Nephron progenitor cell (in vitro differentiated cells): ENCODE measurements at places on chromosomes 7 and 10.
A peak's percentile ranks its signal among the peaks of the same experiment; 100 is the strongest.

DNA sequence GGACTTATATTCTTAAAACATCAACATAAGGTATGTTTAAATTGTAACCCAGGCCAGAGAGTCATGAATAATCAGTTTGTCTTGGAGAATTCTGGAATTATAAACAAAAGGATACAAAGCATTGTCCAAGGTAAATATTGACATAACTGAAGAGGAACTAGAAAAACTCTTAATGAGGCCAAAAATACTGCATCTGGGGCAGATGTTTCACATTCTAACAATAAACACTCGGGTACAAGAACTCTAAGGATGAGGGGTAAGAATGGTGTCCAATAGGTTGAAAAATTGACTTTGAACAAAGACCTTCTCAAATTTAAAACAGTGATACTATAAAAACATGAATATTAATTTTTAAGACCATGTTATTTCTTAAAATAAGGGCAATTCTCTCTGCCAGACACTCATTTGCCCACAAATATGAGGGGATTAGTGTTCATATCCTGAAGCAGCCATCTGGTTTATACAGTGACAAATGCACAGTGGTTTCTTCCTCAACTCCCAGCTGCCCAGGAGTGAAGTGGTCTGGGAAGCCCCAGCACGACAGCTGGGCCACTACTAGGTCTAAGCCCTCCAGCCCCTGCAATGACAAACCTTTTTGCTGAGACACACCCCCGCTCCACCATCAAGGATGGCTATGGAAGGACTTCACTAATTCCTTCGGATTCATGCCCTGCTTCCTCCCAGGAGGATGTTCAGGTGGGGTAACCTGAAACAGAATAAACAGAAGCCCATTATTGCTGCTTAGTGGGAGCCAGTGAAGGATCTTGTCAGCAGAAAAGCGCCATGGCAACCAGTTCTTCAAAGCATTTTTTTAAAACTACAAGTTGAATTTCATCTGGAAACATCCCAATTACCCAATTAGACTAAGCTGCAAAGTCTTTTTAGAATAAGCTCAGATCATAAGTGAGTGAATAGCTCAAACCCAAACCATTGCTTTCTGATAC lies 107.5 kb upstream of the ARID5B start:
- no peak for DNase-seq

DNA sequence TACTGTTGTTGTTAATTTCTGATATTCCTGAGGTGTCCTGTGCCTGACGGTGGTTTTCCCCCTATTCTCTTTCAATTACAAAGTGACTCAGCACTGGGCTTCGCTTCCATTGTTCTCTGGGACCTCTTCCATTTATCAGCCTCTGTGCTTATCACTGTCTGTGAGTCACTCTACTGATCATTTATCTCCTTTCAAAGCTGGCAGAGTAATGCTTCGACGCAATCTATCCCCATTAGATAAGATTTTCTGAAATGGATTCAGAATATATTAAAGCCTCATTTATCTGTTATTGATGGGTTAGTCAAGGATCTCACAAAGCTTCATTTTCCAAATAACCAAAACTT lies 679.2 kb downstream of the SDK1 start:
- DNase-seq = no peak

- DNase-seq = no peak
These were observed 18.3 kb downstream of the LIPM start for GRCh38 chr10:88820748-88821401.

DNA sequence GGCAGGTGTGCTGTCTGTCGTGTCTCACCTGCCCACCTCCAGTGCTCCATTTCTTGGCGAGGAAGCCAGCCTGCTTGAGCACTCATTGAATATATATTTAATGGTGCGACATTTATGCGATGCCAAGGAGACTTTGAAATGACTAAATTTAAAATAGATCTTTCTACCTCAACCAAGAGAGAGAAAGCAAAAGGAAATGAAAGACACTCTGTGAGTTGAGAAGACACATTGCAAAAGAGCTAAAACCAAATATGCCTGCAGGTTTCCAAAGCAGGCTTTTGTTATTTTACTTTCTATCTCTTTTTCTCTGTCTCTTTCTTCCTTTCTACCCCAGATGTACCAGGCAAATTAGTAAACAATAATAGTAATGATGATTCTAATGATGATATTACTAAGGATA lies 53.6 kb upstream of the AOAH start:
- DNase-seq = no peak

- no peak for DNase-seq
These were observed 496.7 kb downstream of the TYW1 start for GRCh38 chr7:67493366-67493765.

- DNase-seq = no peak
These were observed 81.5 kb upstream of the SYPL1 start for GRCh38 chr7:106193661-106194060.

- peak; percentile 56 for DNase-seq
These were observed 111.5 kb downstream of the LRMDA start for GRCh38 chr10:75542906-75543305.

- DNase-seq = no peak
These were observed 45.9 kb upstream of the ANTXRL start for GRCh38 chr10:46240684-46241565.

DNA sequence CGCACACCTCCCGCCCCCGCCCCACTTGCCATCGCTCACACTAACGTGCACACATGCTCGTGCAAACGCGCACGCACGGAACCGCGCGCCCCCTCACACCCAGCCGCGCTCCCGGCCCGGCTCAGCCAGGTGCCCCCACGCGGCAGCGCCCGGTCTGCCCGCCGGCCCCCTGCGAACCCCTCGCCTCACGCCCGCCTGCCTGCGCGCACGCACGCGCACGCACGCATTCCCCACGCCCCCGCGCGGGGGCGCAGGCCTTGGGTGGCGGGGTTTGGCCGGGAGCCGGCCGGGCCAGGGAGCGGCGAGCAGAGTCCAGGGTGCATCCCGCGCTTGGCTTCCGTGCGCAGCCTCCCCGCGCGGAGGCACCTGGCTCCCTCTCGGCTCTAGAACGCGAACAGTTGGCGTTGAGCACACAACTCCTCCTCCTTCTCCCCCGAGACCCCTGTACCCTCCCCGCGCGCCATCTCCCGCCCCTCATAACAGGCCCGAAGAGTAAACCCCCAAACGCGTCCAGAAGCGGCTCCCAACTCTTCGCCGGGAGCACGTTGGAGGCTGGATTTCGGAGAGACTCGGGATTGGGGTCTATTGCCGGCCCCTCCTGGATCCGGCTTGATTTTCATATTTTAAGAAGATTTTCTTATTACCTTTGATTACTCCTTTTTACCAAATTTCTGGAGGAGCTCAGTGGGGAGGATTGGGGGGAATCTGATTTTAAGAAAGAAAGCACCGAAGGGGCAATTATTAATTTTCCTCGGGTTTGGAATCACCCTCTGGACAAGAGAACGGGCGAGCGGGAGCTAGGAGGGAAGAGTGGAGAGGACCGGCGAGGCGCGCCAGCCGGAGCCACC lies 527 bp upstream of the SORCS3 start:
- DNase-seq = peak; percentile 67

DNA sequence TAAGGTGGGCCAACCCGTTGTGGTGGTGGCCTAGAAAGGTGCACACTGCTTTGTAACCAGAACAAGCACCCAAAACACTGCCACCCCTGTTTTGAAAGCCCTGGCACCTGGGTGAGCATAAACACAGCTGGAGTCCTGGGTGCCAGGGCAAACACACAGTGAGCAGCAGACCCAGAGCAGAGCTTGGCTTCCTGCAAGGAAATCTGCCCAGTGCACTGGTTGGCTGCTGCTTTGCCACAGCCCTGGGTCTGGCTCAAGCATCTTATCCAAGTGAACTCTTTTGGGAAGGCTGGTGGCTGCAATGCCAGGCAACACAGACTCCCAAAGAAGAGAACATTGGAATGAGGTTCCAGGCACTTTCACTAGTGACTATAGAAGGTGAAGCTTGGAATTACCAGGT lies 145.5 kb upstream of the PDE1C start:
- DNase-seq = no peak

DNA sequence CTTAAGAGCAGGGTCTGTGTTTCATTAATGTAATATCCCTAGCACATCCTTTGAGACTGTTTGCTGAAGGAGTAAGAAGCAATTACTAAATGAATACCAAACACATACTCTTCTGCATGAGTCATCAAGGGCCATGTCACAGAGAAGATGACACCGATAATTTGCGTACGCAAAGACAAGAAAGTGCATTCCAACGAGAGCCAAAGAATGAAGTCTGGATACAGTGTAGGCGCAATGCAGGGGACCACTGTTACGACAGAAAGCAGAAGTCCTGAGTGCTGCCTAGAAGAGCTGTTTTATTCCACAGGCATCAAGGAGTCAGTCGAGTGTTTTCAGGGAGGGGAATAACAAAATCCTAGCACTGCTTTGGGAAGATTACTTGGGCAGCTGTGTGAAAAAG lies 62.7 kb downstream of the VPS41 start:
- no peak for DNase-seq

DNA sequence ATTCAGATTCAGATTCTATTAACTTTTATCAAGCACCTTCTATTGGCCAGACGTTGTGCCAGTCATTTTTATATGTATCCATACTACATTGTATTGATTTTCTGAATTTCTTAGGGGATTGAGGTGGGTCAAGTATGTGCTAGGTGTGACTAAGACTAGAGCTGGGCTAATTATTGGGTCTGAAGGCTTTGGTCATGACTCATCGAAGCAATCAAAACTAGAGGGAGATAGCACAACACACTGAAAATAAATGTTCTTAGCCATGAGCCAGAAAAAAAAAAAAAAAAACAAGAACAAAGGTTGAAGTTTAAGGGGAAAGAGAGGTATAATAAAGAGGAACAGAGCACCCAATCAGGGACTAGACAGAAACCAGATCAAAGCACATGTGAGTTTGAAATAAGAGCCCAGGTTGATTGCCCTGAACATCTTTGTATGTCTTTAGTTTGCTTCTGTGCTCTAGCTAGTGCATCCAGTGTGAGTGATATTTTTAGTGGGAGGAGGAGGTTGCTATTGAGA lies 171.6 kb upstream of the FOXP2 start:
- no peak for DNase-seq

DNA sequence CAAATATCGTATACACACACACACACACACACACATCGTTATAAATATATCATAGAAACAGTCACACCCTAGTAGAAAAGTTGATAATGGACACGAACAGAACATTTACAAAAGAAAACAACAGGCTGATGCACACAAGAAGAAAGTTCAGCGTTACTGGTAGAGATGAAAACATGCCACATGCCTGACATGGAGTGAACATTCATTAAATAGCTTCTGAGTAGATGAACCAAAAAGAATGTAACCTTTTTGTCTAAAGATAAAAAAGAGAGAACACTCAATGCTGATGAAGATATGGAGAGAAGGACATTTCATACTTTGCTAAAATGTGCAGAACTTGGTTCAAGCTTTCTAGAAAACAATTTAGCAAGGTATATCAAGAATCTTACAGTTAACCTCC lies 173.4 kb upstream of the KLF14 start:
- no peak for DNase-seq

DNA sequence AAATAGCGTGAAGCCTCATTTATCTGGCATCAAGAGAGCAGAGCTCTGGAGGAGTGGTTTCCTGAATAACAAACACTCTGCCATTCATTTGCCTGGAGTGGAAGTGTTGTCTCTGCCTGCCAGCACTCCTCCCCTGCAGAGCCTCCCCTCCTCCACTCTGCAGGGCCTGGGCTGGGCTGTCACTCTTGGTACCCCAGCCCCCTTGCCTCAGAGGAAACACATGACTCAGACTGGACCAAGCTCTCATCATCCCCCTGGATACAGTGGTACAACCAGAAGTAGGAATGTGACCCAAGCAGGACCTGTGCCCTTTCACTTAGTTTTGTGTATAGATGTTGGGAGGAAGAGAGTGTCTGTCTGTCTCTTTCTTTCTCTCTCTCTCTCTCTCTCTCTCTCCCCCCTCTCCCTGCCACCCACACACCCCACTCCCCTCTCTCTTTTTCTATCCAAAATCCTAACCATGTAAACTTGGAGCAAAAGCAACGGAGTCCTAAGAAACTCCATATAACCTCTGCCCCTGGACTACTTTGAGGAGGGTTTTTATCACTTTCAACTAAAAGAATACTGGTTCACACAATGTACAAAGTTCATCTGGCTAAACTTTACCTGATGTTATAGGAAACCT lies 43.9 kb downstream of the DOCK4 start:
- peak; percentile 59 for DNase-seq

DNA sequence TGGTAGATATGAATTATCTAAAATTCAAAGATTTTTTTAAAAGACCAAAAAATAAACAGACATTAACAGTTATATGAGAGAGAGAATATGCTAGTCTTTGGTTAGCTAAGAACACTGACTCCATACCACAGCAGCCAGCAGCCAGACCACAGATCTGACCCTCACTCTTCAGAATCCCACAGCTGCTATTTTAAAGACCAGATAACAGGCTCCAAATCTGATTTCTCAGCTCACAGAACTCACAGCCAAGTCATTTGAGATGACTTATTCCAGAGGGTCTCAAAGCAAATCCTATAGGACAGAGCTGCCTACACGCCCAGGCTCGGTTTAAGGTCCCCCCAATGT lies 20.4 kb downstream of the NUDCD3 start:
- DNase-seq = no peak
